WTC11 (cell line): ENCODE measurements at places on chromosomes 5 and 9.

DNA sequence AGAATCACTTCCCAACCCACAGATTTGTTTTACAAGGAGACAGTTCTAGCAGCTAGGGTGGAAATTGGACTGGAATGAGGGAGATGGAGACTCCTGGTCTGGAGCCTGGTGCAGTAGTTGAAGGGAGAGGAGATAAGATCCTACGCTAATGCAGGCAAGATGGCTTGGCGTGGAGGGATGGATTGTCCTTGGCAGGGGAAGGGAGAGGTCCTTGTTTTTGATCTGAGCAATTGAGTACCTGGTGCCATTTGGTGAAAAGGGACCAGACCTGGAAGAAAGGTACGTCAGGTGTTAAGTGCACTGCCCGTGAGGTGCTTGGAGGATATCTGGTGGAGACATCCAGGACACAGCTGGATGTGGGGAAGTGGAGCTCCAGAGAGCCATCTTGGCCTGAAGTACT lies 35.7 kb downstream of the ANGPTL2 start:
- DNase-seq = no peak

DNA sequence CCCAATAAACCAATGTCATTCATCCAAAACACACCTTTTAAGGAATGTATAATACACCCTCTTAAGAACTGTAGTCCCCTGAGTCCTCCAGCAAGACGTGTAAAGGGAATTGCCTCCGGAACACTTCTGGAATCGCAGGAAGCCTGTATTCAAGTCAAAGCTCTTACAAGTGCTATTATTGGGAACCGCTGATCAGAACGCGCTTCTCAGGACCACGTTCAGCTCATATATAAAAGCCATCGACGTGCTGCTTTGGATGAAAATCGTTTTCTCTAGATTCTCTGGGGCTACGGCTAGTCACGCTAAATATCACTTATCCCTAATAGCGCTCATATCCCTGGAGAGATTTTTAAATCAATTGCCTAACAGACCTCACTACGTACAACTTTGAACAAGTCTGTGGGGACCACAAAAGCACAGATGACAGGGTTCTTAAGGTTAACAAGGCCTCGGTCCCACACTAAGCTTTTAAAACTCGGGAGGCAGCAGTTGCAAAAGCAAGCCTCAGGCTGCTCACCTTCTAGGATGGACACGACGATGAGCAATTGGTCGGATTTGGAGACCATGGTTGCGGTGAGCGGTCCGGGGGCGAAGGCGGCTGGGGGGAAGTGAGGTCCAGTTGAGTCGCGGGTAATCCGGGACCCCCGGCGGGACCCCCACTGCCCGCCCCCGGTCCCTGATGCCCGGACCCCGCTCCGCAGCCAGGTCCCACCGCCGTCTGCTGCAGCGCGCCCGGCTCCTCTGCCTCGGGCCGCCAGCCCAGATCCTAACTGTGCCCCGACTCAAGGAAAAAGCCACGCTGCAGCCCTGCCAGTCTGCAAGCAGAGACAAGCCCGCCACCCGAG lies 548 bp downstream of the CEP120 start:
- no peak for DNase-seq

GRCh38 chr5:162593881-162594280 lies 526.3 kb downstream of the GABRG2 start:
- no peak for DNase-seq

DNA sequence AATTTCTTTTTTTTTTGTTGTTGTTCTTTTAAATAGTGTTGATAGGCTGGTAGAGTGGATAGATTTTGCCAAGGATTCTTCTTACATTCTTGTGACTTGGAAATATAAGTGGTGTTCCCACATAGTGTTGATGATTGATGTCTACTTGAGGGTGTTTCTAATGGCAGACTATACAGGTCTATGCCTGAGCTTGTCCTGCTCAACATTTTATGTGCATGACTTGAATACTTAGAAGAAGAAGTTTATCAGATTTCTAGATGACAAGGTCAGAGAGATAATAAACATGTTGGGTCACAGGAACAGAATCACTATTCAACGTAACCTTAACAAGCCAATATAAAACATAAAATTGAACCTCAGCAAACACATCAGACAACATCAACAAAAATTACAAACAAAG lies 24.2 kb downstream of the XRCC4 start:
- no peak for DNase-seq

DNA sequence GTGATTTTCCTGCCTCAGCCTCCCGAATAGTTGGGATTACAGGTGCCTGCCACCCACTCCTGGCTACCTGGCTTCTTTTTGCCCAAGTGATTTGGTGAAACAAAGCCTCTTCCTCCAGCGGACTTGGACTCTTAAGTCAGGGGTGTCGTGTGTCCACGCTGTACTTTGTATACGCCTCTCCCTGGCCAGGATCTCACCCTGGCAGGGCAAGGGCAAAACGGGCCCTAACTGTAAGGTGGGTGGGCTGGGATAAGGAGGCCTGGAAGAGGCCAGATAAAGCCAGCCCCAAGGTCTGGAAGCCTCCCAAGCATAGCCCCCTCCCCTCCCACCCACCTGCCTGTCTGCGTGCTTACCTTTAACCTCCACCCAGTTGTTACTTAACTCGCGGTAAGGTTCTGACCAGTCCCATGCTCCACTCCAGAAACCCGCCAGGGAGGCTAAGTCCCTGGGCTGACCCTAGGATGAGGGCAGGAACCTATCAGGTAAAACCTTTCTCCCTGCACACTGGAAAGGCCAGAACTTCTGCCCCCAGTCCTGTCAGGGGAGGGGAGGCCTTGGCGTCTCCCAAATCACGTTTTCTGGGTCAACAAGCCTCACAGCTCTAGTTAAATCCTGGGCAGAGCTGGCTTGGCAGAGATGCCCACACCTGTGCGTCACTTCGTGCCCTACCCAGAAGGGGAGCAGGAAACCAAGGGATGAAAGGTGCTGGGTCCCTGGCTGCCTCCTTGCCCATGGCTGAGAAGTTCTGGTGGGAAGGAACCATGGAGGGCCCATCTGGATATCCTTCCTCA lies 8.4 kb downstream of the CDK9 start:
- DNase-seq = no peak

DNA sequence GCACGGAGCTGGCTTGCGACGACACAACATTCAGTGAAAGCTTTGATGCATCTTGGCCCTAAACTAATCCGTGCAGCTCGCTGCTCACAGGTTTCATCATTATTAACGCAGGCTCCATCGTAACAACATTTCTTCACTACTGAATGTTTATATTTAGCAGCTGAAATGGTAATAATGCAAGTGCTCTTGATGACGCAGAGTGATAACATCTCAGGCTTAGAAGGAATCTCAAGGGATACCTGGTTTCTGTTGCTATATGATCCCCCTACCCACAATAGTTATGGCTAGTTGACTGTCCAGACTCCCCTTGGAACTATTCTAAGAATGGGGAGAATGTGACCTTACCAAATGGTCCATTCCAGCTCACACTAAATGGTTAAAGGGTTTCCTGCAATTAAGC lies 36.2 kb downstream of the C5 start:
- no peak for DNase-seq

- DNase-seq = no peak
These were observed 3.0 kb upstream of the SLC6A7 start for GRCh38 chr5:150186897-150187296.

- no peak for DNase-seq
These were observed 128.1 kb downstream of the STARD4 start for GRCh38 chr5:111384220-111384619.

DNA sequence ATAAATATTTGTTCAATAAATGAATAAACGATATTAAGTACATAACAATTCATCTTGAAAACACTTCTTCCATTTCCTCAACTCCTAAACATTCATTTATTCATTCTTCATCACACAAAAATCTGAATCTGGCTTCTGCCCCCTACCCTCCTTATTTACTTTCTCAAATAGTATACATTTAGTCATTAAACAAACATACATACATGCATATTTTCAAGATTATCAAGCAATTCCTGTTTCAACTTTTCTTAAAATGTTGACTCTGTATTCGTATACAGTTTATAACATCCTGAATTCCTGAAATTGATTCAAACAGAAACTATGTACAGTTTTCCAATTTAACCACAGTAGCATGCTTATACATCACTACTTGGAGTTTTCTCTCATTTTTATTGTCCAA lies 129.0 kb downstream of the MUSK start:
- DNase-seq = no peak

DNA sequence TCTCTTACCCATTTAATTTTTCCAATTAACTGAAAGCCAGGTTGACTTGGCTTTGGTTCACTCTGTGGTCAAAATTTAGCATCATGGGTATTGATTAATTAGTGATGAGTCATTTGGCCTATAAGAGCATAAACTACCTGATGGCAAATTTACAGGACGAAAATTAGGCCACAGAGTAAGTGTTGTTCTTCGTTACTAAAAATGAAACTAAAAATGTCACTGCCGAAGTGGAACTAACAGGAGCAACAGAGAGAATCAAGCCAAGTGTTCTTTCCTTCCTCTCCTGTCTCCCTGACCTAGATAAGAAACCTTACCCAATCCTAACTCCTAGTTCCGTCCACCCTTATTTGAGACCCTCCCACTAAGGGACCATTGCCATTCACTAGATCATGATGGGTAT lies 176.9 kb downstream of the RAB3C start:
- no peak for DNase-seq

DNA sequence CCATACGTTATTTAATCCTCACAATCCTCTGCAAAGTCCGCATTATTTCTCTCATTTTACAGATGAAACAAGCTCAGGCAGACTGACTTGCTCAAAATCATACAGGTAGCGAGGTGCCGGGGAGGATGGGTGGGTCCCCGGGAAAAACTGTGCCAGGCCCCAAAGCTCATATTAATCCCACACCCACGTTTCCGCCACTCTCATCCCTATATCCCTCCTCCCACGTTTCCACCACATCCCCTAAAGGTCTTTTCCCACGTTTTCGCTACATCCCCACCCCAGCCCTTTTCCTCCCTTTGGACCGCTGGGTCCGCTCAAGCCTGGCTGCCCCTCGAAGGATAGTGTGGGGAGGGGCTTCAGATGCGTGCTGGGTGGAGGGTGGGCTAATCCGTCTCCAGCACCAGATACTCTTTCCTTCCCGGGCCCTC lies 434 bp upstream of the FSD1L start:
- DNase-seq = no peak

- no peak for DNase-seq
These were observed 390.8 kb downstream of the NNT start for GRCh38 chr5:43993634-43994351.

DNA sequence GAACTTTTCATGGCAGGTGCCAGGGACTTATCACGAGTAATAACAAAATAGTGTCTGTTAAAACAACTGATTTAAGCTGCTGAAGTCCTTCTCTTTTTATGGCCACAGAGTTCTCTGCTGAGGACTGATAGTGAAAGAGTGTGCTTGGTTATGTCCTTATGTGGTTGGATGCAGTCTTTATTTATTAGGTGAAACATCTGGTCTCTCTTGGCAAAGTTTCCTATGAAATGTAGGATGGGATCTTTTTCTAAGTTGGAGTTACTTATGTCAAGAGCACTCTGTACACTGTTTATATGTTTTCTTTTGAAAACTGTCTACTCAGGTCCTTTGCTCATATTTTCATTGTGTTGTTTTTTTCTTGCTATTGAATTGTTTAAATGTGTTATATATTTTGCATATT lies 1816.1 kb upstream of the C9orf72 start:
- DNase-seq = no peak

GRCh38 chr9:98750364-98751060 lies 41.8 kb upstream of the GABBR2 start:
- no peak for DNase-seq

- no peak for DNase-seq
These were observed 6.8 kb downstream of the ZDHHC11B start for GRCh38 chr5:777756-778161.

DNA sequence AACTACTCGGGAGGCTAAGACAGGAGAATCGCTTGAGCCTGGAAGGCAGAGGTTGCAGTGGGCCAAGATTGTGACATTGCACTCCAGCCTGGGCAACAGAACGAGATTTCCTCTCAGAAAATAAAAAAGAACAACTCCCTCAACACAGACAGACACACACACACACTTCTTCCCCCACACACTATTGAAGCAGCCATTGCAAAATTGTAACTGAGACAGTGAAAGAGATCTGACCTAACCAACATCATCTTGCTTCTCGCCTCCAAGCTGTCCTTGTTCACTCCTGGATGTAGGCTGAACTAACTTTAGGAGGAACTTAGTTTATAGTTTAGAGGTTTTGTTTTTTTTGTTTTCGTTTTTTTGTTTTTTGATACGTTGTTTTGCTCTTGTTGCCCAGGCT lies 13.0 kb upstream of the PLIN2 start:
- DNase-seq = no peak

GRCh38 chr5:32068561-32068960 lies 105.6 kb downstream of the GOLPH3 start:
- no peak for DNase-seq

GRCh38 chr5:104659497-104659896 lies 1096.9 kb upstream of the NUDT12 start:
- no peak for DNase-seq

- DNase-seq = peak; percentile 25
These were observed 295.5 kb downstream of the DTWD2 start for GRCh38 chr5:118692811-118693342.

DNA sequence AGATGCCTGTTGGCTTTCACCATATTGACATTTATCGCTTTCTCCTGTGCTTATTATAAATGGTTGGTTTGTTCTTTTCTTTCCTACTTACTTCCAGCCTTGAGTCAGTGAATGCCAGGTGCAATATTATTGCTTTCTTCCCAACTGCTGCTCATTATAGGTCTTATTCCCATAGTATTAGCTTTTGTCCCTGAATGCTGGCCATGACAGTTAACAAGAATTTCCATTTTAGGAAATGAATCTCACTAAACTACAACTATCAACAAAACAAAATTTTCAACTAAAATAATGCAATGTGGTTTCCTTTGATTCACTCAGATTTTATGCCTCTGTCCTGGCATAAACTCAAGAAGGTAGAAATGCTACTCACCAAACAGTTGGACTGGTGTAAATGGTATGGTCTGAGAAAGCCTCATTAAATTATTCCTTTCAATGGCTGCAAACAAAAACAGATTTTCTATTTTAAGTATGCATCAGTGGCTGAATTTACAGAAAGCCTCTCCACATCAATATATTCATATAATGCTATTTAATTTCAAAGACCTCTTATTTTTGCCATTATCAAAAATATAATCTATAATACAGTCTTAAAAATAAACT lies 145.4 kb downstream of the TRPM6 start:
- no peak for DNase-seq

DNA sequence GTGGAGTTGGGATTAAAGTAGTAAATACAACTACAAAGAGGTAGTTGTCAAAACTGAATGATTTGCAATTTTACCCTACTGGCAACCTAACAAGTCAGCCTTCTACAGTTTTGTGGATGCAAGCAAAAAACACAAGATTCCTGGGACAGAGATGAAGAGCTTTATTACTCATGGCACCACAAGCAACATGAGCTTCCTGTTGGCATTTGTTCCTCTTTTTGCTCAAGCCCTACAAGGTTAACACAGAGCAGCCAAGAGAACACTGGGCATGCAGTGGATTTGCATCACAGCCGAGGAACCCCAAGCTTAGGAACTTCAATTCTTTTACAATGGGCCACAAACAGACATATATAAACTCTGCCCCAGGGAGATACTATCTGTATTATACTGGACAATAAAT lies 28.8 kb upstream of the DMAC1 start:
- no peak for DNase-seq
